Hindlimb muscle (tissue), 1 donor: ENCODE measurements at places on chromosomes 1 and 21.

DNA sequence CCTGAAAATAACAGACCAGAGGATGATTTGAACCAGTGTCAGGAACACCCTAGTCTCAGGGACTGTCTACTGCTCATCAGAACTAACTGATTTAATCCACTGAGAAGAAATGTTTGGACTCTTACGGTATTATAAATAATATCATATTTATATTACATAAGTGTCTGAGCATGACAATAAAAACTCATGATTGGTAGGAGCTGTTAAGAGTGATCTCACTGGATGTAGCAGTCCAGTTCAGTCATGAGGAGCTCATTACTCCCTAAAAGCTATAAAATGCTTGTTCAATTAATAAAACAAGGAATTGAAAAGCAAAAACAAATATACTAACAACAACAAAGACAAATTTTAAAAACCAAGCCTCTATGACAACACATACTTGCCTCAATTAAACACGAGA lies 68.8 kb upstream of the BCL9 start:
- no peak for DNase-seq

DNA sequence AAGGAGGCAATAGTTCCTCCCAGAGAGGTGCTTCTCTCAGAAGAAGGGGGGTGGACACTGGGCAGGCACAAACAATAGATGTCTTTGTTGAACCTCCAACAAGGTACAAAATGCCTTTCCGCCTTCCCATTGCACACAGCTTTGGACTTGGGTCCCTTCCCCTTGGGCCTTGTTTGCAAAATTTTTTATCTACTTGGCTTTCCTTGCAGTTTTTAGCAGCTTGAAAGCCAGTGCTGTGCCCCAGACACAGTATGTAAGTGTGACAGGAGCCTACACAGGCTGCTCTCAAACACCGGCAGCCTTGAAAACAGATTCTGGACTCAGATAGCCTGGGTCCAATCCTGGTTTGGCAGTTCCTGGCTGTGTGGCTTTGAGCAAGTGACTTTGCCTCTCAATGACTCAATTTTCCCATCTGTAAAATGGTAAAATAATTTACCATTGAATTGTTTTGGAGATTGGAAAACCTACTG lies 43.0 kb downstream of the ELAPOR1 start:
- no peak for DNase-seq

DNA sequence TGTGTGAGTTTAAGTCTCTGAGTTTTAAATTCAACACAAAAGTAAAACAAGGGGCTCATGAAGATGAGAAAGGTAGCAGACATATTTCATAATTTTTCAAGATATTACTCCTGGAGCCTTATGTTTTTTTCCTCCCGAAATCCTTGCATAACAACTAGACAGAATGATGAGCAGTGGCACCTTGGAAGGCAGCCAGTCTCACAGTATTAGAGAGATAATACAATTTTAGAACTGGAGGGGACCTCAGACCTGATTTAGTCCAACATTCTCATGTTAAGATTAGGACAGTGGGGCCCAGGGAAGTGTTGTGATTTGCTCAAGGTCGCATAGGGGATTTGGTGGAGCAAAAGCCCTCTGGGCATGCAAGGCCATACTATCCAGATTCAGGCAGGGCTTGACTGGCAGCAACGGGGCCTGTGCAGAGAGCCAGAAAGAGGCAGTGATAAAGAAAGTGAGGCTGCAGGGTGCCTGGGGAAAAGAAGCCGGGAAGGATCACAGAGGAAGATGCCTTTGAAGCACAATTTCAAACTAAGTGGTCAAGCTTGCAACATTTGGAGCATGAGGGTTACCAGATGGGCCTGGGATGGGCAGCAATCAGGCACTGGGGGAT lies 31.4 kb upstream of the BCL9 start:
- no peak for DNase-seq

GRCh38 chr1:93801471-93801870 lies 77.5 kb downstream of the DNTTIP2 start:
- no peak for DNase-seq

GRCh38 chr1:117967477-117967876 lies 37.9 kb downstream of the WDR3 start:
- peak; percentile 40 for DNase-seq
